ENCODE measurements at places on chromosomes 13 and 19.
A peak's percentile ranks its signal among the peaks of the same experiment; 100 is the strongest.

- DNase-seq = no peak
Measured at GRCh38 chr13:72963762-72964161, 95.0 kb upstream of the KLF5 start.

DNA sequence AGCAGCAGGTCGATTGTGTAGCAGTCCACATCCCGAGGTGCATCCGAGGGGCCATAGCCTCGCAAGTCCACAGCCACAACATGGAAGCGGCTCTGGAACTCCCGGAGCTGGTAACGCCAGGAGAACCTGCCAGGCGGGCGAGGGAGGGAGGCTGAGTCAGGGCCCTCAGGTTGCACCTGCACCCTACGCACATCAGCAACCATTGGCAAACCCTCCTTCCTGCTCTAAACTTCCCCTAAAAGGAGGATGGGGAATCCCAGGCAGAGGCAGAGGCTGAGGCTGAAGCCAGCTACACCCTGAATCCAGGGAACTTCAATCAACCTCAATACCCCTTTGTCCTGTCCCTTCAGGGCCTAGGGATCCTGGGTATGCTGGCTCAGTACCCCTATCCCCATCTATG lies 977 bp downstream of the EPHX3 start:
- no peak for DNase-seq

DNA sequence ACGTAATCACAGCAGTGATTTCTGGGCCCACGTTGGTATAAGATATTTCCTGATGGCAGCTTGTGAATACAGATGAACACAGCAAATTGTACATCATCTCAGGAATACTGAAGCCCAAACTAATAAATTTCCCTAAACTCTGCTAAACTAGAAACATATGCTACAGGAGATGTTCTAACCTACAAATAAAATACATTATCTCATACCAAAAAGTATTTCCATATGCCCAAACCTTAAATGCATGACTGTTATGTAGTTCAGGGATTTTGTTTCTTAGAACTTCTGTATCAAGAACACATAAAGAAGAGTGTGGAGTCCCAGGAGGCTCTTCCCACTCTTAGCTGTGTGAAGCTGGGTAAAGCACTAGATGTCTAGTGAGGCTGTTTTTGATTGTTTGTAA lies 138.4 kb downstream of the RFC3 start:
- no peak for DNase-seq

DNA sequence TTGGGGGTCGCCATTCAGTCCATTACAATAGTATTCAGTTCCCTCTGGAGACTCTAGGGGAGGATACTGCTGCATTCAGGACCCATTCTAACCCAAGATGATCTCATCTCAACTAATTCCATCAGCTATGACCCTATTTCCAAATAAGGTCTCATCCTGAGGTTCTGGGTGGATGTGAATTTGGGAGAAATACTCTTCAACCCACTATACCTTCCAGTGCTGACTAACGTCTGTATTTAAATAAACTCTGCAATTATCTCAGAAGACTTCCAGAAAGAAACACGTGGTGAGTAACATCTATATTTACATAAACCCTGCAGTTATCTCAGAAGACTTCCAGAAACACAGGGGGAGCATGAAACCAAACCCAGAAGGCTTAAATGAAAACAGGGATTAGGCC lies 1300.7 kb downstream of the PCDH9 start:
- no peak for DNase-seq

- DNase-seq = no peak
Measured at GRCh38 chr19:42024622-42025111, 30.6 kb upstream of the ATP1A3 start.

DNA sequence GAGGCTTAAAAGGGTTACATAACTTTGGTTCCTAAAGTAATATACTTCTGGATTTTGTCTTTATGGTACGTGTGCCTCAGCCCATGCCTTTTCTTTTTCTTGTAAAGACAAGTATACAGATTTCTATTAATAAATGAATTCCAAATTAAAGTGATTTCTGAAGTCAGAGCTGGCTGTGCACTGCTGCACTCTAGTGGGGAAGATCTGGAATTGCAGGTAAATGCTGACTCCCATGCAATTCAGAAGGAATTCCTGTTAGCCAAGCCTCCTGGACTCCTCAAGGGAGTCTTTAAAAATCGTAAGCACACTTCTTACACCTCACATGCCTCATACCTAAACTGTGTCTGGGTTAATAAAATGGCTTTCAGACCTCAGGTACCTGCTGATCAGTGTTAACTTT lies 118.4 kb upstream of the SLC7A1 start:
- no peak for DNase-seq

DNA sequence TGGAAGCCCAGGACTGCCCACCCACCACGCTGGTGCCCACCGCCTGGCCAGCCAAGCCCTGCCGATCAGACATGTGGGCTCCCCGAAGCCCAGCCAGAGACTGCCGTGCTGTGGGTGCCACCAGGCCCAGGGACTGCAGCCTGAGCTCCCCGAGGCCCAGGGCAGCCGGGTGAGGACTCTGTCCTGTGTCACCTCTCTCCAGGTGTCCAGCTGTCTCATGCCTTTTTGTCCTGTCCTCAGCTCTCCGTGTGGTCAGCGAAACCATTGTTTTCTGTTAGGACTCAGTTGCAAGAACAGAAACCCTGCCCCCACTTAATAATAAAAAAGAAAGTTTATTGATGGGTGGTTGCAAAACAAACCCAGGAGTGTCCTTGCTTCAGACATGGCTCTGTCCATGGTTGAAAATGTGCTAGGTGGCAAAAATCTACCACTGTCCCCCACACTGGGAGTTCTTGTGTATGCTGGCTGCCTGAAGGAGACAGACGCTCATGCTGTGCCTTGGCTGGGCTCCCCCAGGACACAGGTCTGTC lies 9.9 kb downstream of the PLEKHF1 start:
- no peak for DNase-seq

GRCh38 chr13:75137911-75138571 lies 343.9 kb downstream of the TBC1D4 start:
- DNase-seq = no peak

- DNase-seq = no peak
Measured at GRCh38 chr19:21210037-21210621, 68.3 kb downstream of the ZNF431 start.

GRCh38 chr19:13408889-13409518 lies 97.3 kb downstream of the CACNA1A start:
- no peak for DNase-seq

DNA sequence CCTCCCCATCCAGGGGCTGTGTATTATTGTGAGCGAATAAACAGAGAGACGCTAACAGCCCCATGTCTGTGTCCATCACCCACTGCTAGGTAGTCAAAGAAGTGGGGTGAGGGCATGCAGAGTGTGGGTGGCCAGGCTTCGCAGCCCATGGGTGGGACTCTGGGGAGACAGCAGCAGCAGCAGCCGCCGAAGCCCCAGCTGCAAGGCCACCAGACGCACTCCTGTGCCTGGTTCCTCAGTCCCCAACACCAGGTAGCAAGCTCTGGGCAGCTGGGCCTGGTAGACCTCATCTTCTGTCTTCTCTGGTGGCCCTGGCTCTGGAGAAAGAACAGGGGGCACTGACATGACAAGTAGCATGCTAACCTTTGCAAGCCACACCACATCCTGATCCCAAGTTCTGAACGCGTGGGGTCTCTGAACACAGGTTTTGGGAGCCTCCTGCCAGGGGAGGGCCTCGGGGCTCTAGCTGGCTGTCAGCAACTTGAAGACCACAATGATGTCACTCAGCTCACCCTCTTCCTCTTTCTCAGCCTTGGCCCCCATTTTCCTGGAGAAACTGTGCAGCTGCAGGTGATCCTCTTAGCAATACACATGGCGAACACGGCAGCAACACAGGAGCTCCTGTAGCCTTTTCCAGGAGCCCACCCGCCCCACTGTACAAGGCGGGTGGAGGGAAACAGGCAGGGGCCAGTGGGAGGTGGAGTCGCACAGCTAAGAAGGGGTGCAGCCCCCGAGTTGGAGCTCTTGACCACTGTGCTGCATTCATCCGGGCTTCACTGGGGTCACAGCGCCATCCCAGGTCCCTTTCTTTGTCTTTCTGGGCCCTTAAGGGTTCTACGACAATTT lies 5.8 kb downstream of the FUZ start:
- no peak for DNase-seq

- no peak for DNase-seq
Measured at GRCh38 chr13:27605610-27606200, 14.6 kb downstream of the LNX2 start.

DNA sequence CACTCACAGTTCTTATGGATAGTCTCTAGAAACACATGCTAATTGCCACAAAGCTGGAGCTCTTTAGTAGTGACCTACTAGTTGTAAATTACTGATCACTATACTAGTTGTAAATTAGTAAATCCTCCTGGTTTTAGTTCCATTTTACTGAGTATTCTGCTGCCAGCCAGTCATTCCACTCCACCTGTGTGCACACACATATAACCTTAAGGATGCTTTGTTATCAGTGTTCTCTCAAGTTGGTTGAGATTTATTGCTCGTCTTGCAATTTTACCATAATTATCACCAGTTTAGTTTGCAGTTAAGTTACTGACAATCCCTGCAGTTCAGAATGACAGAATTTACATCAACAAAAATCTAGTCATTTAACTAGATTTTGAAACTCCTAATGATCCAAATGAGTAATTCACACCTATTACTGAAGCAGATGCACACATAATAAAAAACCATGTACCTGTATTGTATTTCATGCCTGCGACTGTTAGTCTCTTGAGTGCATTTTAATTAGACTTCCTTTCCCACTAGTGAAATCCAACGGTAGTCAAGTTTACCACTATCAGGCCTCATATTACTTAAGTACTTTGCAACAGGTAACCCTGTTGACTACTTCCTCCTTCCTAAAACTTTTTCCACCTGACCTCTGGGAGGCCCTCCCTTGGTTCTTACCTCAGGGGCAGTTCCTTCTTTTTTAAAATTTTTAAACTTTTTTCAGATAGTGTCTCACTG lies 7.6 kb downstream of the TPT1 start:
- DNase-seq = no peak

GRCh38 chr13:97367016-97367822 lies 66.8 kb upstream of the RAP2A start:
- DNase-seq = no peak

GRCh38 chr19:41341669-41342490 lies 11.8 kb downstream of the TGFB1 start:
- DNase-seq = no peak

GRCh38 chr13:97539651-97540610 lies 106.0 kb downstream of the RAP2A start:
- DNase-seq = no peak

GRCh38 chr13:84870190-84870589 lies 929.0 kb downstream of the SLITRK6 start:
- DNase-seq = no peak

GRCh38 chr13:113744197-113745000 lies 14.6 kb upstream of the TMEM255B start:
- no peak for DNase-seq

DNA sequence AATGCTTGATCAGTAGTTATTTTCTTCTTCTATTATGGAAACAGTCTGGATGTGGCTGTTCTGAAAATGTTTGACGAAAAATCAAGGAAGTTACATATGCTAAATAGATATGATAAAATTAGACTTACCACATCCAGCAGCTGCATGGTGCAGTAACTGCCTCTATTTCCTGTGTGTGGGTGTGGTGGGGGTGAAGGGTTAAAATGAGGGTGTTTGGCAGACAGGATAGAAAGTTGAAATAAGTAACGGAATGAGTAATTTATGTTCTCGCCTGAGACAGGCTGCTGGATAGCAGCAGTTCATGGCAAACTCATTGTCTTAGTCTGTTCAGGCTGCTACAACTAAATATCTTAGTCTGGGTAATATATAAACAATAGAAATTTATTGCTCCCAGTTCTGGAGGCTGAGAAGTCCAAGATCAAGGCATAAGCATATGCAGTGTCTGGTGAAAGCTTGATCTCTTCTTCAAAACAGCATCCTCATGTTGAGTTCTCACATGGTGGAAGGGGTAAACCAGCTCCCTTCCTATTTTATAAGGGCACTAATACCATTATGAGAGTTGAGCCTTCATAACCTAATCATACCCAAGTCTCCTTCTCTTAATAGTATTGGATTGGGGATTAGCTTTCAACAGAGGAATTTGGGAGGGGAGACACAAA lies 1248.9 kb downstream of the SLITRK5 start:
- DNase-seq = peak; percentile 2

DNA sequence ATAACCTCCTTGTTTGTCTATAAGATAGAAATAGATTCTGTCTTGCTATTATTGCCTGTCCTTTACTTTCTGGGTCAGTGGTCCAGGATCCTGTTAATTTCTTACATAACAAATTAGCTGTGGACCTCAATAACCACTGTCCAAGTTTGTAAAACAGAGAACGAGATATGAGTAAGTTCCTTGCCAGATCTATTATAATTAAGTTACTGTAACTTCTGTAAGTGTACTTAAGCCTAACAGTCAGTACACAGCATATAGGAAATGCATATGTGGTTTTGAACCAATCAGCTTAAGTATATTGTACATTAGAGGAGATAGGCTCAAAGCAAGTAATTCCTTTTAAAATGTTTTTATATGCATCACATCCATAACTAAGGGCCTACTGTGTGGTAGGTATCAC lies 34.9 kb downstream of the HTR2A start:
- no peak for DNase-seq

DNA sequence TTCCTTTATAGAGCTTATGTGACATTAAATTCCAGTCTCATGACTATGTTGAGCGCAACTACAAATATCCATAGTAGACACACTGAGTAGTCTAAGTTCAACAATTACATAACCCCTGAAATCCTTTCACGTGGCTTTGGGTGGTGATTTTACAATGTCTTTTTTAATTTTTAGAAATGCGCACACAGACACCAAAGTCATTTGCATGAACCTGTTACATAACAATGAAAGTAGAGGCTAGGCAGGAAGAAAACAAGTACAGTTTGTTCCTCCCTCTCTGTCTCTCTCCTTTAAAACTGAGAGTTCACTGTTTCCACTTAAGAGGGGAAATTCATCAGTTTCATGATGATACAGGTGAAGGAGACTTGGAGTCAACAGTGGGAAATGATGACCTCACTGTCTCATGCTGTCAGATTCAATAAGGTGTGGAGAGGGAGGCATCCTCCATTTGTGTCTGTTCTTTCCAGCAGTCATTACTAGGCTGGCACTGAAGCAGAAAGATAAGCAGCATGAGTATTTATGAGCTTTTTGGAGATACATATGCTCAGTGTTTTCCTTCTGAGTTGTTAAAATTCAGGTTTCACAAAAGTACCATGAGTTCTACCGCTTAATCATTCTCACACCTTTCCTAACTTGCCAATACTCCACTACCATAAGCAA lies 201.8 kb downstream of the LHFPL6 start:
- no peak for DNase-seq

DNA sequence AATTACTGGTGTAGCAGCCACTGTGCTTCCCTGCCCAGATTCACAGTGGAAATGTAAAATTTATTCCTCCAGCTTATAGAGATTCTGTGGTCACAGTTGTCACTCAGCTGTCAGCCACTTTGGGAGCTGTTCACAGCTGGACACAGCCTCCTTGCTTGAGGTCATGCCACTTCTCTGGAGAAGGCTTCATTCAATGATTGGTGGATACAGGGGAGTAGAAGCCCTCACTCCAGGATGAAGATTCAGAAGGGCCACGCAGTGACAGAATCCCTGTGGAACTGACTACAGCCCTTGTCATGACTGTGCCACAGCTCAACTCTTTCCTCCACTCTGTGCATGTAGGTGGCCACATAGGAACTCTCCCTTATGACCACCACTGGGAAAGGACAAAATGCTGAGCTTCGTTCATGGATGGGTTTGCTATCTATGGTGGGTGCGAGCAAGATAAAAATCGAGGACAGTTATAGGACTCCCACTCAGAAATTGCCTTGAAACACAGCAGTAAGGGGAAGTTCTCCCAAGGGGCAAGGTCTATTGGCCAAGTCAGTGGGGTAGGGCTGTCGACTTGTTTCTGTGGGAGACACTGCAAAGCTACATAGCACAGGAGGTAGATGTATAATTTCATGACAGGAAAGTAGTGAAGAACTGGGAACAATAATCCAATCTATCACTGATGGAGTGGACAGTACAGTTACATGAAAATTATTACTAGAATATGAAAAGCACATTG lies 98.7 kb downstream of the CCNA1 start:
- no peak for DNase-seq
